Transverse colon (tissue), 4 donors: ENCODE measurements at places on chromosomes 2 and 18.
A peak's percentile ranks its signal among the peaks of the same experiment; 100 is the strongest.

DNA sequence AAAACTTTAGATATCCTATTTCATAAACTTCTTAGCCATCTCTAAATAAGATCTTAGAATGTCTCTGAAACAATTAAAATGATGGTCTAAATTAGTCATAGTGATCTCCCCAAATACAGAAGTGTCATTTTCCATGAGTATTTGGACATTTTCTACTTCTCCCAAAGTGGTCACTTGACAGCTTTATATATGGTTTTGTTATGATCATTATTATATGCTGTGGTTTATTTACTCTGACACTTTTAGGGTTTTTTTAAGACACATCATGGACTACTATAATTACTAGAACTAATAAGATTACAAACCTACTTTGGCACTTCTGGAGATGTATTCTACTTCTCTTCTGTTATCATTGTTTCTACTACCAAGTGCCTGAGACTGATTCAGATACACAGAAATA is 47.1 kb downstream of the SLC25A12 start:
- H3K36me3 ChIP-seq, result peaks cover 13% of the 10 kb centered on the region
- no peak for DNase-seq
- H3K4me3 ChIP-seq, result no peak overlapping the region
- H3K27me3 ChIP-seq, result no peaks in the 10 kb centered on the region

GRCh38 chr18:77071711-77072292 is 60.8 kb downstream of the MBP start:
- H3K27me3 ChIP-seq, result no peaks in the 10 kb centered on the region
- no peak for DNase-seq
- H3K4me1 ChIP-seq, result peaks cover 15% of the 10 kb centered on the region
- no peak overlapping the region for H3K4me3 ChIP-seq
- no peaks in the 10 kb centered on the region for H3K36me3 ChIP-seq
- H3K27ac ChIP-seq, result peak overlapping the region; percentile 26

DNA sequence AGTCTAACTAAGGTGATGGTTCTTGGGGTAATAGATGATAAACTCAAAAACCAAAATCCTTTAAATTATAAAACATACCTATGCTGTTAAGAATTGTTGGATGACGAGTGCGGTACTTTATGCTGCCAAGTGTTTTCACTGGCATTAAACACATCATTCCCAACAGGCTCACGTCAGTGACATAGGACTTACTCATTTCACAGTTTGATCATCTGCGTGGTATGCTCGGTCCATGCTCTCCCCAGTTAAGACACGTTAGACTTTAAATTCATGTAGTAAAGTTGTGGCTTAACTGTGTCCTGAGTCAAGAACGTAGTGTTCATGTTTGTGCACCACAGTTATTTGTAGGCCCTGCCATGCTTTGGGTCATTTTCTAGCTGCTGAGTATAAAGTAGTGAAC is 125.6 kb upstream of the MYT1L start:
- H3K4me3 ChIP-seq, result no peak overlapping the region
- no peaks in the 10 kb centered on the region for H3K36me3 ChIP-seq
- no peaks in the 10 kb centered on the region for H3K27me3 ChIP-seq
- DNase-seq, result no peak
- H3K27ac ChIP-seq, result no peak overlapping the region

GRCh38 chr18:61582202-61582710 is 249.0 kb downstream of the CDH20 start:
- H3K27me3 ChIP-seq, result peaks cover 2% of the 10 kb centered on the region
- DNase-seq, result no peak
- H3K36me3 ChIP-seq, result no peaks in the 10 kb centered on the region
- H3K27ac ChIP-seq, result peak overlapping the region; percentile 31

DNA sequence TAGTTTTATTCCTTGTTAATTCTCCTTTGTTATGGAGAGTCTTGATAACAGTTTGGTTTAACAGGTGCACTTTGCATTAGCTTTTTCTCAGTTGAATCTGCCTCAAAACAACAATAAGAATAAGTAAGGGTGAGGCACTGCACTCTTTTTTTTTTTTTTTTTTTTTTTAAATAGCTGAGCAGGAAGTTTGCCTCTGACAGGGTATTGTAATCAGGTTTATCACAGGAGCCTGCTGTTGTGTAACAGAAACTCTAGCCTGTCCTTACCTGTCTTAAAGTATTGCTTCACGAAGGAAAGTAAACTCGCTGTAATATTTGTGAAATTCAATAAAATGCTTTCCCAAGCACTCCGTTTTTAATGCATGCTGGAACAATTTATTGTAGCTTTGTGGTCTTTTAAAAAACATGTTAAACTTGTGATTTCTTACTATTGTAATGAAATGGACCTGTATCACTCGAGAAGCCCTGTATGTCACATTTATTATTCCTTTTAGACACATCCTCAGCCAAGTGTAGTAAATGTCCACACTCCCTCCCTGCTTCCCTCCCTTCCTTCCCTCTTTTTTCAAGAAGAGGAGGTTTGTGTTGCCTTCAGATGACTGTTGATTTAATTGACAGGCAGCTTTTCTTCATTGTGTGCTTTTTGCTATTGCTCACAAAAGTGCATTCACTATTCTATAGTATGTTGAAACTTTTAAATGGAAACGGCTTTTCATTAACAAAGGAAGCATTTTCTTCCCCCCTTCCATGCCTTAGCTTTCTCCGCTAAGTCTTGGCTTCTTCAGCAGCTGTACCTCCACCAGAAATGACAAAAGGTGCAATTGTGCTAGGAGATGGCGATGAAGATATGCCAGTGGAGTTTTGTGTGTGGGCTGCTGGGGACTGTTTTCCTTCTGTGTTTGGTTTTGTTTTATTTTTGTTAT is 52.7 kb downstream of the TAF1B start:
- H3K27ac ChIP-seq, result no peak overlapping the region
- H3K4me1 ChIP-seq, result no peaks in the 10 kb centered on the region
- no peaks in the 10 kb centered on the region for H3K27me3 ChIP-seq
- no peaks in the 10 kb centered on the region for H3K36me3 ChIP-seq
